ENCODE measurements at places on chromosomes 6 and 20.

DNA sequence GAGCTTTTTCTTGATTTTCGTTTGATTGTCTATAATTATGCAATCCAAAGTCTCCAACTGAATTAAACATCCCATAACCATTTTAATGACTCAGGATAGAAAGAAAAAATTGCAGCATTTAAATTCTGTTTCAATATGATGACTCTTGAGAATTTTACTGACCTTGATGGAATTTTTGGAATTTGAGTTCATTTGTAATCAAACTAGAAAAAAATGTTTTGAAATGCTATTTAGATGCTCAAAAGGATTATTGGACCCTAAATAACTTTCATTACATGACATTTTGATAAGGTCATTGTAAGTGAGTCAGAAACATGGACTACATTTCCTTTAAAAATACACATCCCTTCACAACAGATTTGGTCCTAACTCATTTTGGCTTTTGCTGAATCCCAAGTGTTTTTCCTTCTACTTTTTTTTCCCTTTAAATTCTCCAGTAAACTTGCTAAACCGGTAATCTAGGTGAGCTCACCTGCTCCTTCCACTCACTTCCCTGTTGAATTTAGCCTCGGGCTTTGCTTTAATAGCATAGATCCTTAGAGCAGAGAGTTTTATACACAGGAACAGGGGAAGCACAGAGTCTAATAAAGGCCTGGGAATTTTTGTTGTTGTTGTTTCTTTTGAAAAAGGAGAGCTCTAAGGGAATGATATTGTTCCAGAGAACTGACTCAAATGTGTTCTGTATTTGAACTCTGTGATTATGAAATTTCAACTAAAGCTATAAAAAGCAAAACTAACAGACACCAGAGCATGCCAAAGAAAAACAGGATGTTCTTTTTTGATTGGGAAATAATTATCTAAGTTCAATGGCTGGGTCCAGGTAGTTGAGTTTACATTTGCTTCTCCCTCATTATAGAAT is 1088.2 kb upstream of the CITED2 start:
- DNase-seq = peak; percentile 42

DNA sequence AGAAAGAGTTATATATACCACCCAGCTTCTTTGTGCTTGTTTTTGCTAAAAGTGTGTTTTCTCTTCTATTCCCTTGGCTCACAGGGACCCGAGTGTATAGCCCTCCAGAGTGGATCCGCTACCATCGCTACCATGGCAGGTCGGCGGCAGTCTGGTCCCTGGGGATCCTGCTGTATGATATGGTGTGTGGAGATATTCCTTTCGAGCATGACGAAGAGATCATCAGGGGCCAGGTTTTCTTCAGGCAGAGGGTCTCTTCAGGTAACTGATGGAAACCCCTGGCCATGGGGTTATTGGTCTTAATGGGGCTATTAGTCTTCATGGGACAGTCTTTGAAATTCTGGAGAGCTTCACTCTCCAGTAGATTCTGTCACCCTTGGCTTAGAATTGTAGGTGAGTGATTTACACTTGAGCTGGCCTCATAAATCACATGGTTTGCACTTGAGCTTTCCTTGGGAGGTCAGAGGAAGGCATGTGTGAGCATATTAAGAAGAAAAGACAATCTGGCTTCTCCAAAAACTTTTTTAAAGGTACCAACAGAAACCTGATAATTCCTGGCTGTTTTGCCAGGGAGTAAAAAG is 3.0 kb downstream of the PIM1 start:
- DNase-seq = no peak

DNA sequence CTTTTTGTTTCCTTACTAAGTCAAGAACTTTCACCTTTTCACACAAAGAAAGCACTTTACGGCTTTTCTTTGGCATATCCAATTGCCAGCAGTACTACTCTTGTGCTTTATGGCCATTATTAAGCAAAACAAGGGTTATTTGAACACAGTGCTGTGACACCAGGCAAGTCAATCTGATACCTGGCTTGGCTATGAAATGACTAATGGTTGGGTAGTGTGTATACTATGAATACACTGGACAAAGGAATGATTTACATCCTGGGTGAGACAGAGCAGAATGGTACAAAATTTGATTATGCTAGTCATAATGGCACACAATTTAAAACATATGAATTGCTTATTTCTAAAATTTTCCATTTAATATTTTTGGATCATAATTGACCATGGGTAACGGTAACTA is 22.1 kb upstream of the ADGRF1 start:
- DNase-seq = no peak

GRCh38 chr6:24760210-24760609 is 14.5 kb upstream of the GMNN start:
- DNase-seq = no peak

GRCh38 chr6:113894712-113895674 is 37.8 kb downstream of the MARCKS start:
- no peak for DNase-seq

- no peak for DNase-seq
Measured at GRCh38 chr6:19714434-19715166, 122.6 kb upstream of the ID4 start.

DNA sequence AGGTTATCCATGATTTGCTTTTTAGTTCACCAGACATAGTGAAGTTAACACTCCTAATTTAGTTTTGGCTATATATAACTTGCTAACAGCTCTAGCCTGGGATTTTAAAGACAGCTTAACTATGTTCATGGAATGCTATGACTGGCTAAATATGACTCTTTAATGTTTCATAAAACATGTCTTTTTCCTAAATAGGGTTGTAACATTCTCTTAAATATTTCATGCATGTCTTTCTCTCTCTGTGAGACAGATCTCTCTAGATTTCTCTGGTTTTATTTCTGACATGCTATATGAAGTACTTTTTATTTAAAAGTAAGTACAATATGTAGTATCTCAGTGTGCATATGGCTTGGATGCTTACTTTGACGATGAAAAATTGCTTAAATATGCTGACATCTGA is 35.7 kb downstream of the MACROD2 start:
- no peak for DNase-seq

DNA sequence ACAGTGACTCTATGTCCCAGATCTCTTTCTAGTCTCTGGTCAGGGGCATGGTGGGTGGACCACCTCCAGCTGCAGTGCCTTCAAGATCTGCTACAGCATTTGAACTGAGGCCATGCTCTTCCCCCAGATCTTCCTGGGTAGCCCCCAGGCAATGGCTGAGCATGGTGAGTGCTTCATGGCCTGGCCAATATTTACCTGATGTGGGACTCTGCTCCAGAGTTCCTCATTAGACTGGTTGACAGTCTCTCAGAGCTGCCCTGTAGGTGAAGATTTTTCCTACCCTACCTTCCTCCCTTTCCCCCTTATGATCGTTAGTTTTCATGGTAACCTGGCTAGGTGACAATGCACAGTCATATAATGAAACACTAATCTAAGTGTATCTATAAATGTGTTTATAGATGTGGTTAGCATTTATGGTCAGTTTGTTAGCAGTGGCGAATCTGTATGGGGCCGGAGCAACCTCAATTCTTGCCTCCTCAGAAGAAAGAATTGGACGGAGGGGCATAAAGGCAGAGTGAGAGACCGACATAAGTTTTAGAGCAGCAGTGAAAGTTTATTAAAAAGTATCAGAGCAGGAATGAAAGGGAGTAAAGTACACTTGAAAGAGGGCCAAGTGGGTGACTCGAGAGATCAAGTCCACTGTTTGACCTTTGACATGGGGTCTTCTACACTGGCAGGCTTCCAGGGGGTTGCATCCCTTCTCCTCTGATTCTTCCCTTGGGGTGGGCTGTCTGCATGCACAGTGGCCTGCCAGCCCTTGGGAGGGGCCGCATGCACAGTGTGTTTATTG is 256.3 kb downstream of the CD83 start:
- DNase-seq = peak; percentile 32

GRCh38 chr20:44142413-44142812 is 44.6 kb downstream of the JPH2 start:
- no peak for DNase-seq

DNA sequence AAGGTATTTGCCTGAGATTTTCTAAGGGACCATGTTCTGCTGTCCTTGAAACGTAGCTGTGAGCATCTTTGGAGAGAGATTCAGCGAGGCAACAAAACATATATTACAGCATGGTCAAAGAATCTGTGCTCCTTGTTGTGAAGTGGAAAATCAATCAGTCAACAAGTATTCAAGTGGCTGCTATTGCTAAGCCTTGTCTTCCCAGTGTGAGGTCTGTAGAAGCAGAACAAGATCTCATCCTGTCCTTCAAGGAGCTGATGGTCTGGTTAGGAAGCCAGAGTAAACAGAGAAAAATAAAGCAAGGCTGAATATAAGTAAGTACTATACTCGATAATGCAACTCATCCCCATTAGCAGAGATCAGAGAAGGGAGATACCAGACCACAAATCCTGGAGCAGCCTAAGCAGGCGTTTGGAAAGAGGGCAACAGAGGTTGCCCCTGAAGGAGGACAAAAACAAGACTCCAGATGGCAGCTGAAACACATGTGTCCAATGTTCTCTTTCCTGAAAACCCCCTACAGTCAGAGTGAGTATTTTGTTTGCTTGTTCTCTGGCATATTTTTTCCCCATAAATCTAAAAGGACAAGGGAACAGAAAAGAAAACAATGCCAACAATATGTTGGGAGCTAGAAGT is 392.0 kb downstream of the SYNE1 start:
- DNase-seq = no peak

DNA sequence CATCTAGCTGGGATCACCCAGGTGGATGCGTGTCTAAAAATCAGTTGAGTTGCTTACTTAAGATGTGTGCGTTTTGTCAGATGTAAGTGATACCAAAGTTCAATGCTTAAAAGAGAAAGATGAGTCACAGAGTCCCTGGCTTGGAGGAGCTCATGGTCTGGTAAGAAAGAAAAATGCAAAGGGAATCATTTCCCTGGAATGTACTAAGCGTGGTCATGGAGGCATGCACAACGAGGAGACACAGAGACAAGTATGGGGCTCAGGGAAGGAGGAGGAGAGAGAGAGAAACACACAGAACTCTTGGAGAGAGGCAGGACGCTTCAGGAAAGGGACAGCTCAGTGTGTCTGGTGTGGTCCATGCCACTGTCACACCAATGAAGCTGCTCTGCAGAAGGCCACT is 186.9 kb upstream of the GMDS start:
- no peak for DNase-seq

DNA sequence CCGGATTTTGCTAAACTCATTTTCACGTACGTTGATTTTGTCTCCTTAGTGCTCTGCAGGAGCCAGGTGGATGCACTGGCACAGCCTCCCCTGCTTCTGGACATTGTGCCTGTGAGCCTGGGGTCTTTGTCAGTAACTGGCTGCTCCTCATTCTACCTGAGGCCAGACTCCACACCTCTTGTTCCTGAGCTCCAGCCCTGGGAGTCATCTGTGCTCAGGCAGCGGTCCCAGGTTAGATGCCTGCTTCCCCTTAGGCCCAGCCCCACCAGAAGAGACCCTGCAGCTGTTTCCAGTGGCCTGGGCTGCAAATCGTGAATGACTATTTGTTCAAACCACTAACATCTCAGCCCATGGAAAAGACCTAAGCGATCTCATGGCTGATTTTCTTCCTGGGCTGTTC is 129.1 kb downstream of the ERMARD start:
- DNase-seq = peak; percentile 1

DNA sequence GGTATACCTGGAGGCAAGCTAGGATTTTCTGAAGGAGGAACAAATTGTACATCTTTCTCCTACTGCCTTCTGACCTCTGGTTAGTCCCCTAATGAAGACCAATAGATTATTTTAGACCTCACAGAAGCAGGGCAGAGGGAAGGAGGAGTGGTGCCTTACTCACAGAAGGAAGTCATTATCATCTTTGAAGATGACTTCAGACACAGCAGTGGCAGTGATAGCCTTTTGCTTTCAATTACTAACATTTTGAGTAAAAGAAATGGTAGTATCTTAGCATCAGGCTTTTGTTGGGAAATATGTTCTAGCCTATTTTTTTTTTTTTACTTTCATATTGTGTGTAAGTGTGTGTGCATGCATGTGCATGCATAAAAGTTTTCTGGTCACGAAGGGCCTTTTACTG is 164.2 kb upstream of the PLN start:
- no peak for DNase-seq

- no peak for DNase-seq
Measured at GRCh38 chr6:89542866-89543265, 95.7 kb downstream of the LYRM2 start.

- no peak for DNase-seq
Measured at GRCh38 chr6:38684904-38685303, 18.0 kb downstream of the GLO1 start.

DNA sequence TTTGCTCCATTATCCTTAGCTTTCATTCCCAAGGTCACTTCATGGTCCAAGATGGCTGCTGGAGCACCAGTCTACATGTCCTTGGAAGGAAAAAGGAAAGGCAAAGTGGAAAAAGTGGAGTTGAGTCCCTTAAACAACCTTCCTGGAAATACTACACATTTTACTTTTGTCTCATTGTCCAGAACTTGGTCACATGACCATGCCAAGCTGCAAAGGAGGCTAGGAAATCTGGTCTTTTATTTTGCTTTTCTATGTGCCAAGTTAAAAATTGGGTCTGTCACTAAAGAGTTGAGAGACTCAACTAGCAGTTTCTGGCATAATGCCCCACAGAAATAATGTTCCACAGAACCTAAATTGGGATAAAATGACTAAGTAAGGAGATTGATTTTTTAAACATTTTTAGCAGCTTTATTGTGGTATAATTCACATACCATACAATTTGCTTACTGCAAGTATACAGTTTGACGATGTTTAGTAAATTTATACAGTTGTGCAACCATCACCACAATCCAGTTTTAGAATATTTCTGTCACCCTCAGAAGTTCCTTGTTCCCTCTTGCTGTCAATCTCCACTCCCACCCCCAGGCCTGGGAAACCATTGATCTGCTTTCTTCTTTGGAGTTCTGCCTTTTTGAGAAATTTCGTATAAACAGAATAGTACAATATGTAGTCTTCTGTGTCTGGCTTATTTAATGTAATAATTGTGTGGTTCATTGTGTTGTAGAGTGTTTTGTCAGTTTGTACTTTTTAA is 5.6 kb upstream of the CHD6 start:
- no peak for DNase-seq

- no peak for DNase-seq
Measured at GRCh38 chr6:109795994-109796555, 105.0 kb downstream of the FIG4 start.

DNA sequence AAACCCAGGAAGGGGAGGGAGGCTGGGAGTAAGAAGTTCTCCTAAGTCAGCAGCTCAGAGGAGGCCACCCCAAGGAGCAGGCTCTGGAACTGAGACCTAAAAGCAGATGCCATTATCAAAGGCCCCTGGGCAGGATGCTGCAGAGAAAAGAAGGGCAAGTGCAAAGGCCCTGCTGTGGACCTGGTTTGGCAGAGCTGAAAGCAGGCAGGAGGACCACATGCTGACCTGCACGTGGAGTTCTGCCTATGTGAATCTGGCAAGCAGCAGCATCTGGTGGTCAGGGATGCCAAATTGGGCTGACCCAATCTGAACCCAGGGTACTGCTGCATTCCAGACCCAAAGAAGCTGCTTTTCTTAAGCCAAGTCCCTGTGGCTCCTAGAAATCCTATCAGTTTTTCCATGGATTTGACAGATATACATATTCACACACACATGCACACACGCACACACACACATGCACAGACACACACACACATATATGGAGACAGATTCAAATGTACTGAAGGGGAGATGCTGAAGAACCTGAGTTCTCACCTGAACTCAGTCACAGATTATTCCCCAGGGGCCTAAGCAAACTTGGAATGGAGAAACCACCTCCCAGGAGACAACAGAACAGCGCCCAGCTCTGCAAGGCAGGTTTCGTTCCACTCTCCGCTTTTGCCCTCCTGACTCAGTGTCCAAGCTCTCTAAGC is 119.9 kb downstream of the FOXA2 start:
- DNase-seq = no peak

- DNase-seq = no peak
Measured at GRCh38 chr6:84390851-84391250, 163.4 kb upstream of the CEP162 start.

Data from colonic mucosa (tissue), 4 donors.